ENCODE measurements at places on chromosomes 13 and 19.

DNA sequence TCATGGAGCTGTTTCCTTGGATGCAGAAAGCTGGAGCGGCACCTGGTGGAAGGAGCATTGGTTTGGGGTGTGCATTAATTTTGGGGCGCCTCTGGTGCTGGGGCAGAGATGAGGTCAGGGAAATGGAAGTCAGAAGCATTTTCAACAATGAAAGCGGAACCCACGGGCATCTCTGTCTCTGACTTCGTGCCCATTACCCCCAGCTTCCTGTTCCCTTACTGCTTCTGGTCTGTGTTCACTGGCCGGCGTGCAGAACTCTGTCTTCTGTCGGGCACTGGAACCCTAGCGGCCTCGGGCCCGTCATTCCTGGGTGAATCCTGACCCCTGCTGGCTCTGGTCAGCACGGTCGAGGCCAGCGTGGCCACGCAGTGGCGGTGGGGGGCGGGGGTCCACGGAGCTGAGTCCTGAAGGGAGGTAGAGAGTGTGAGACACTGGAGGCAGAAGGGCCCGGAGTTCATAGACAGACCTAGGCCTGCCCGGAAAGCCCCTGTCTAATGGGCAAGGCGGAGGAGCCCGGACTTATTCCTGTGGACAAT is 7.9 kb upstream of the LINGO3 start:
- DNase-seq, result no peak

- DNase-seq, result no peak
These were observed 13.5 kb upstream of the VWA8 start for GRCh38 chr13:41974262-41974900.

- DNase-seq, result no peak
These were observed 20.1 kb downstream of the DEDD2 start for GRCh38 chr19:42197375-42197817.

GRCh38 chr13:110811771-110812120 is 98.2 kb downstream of the ING1 start:
- no peak for DNase-seq

DNA sequence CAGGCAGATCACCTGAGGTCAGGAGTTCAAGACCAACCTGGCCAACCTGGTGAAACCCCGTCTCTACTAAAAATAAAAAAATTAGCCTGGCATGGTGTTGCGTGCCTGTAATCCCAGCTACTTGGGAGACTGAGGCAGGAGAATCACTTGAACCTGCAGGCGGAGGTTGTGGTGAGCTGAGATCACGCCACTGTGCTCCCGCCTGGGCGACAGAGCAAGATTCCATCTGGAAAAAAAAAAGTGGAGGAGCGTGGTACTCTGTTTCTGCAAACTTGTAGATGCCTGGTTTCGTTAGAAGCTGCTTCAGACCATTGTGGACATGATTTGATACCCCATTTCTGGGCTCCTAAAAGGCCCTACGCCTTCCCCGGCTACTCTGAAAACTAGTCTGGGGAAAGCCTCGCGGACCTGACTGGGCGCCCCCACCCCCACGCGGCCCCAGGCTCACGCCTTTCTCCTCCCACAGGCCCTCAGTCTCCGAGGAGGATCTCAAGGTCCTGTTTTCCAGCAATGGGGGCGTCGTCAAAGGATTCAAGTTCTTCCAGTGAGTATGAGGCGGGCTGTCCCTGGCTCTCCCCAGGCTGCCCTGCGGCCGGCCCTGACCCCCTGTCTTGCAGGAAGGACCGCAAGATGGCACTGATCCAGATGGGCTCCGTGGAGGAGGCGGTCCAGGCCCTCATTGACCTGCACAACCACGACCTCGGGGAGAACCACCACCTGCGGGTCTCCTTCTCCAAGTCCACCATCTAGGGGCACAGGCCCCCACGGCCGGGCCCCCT is 11.5 kb downstream of the PLPPR3 start:
- DNase-seq, result no peak
